Sigmoid colon (tissue), 7 donors: ENCODE measurements at places on chromosomes 11 and 22.

DNA sequence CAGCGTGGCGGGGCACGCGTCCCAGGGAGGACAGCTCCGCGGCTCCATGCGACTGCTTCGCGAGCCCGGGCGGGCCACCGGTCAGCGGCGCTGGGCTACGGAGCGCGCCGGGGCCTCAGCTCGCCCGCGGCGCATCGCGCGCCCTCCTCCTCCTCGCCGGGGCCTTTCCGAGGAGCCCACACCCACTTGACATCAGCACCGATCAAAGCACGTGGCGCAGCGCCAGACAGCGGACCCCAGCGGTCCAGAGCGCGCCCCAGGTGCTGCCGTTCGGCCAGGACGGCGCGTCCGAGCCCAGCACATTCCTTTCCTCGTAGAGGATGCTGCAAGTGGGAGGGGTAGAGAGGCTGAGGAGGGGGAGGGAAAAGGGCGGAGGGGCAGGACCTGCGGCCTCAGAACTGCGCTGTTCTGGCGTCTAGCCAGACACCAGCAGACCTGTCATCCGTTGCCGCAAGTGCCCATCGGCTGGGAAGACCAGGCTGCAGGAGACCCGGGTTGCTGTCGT, 88.6 kb downstream of the PLEKHA7 start:
- peak overlapping the region; percentile 13 for H3K27ac ChIP-seq
- H3K36me3 ChIP-seq: no peaks in the 10 kb centered on the region
- peaks cover 27% of the 10 kb centered on the region for H3K27me3 ChIP-seq

GRCh38 chr11:65386307-65387140, at the start of gene FRMD8:
TSS of gene FRMD8 (plus strand) at chr11:65386637. CDS start at chr11:65387037, 400 bp downstream.
- peak; percentile 97 for DNase-seq
- H3K4me1 ChIP-seq: peaks cover 83% of the 10 kb centered on the region
- H3K27me3 ChIP-seq: no peaks in the 10 kb centered on the region
- peak within 1 kb of the TSS; percentile 95 for H3K27ac ChIP-seq
- peak within 1 kb of the TSS; percentile 92 for H3K4me3 ChIP-seq

DNA sequence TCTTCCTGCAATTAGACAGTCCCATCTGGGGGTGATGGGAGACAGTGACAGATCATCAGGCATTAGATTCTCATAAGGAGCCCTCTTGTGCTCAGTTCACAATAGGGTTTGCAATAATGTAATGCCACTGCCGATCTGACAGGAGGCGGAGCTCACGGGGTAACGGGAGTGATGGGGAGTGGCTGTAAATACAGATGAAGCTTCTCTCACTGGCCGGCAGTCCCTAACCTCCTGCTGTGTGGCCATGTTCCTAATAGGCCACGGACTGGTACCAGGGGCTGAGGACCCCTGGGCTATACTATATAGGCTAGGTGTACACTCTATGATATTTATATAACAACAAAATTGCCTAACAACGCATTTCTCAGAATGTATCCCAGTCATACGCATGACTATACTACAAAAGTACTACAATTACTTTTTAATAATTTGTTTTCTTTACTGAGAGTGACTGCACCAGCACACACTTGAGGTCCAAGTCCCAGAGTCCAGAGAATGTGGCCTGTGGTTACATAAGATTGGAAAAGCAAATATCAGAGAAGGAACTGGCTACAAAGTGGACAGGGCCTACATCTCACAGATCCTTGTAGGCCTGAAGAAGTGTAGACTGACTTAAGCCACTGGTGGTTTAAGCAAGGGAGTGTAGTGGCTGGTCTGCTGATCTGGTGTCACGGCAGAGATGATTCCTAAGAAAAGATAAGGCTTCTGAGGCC, 200.0 kb downstream of the LARGE1 start:
- peaks cover 2% of the 10 kb centered on the region for H3K4me1 ChIP-seq
- H3K36me3 ChIP-seq: no peaks in the 10 kb centered on the region
- H3K27me3 ChIP-seq: no peaks in the 10 kb centered on the region
- no peak for DNase-seq
- no peak overlapping the region for H3K27ac ChIP-seq

DNA sequence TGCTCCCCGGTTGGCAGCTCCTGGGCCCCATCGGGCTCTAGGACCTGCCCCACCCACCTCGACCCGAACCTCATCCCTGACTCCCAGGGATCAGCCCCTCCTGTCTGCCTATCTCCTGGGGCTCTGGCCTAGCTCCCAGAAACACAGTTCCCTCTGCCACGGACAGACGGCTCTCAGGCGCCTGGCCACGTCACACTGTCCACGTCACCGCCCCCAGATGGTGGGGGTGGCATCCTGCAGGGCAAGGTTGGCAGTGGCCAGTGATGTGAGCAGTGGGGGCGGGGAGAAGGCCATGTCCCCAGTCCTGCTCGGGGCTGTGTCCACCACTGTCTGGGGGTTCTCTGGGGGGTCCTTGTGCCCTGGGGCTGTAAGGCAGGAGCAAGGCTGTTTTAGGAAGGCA, 29.2 kb downstream of the SYT7 start:
- H3K36me3 ChIP-seq: no peaks in the 10 kb centered on the region
- H3K27me3 ChIP-seq: peaks cover 53% of the 10 kb centered on the region
- H3K4me1 ChIP-seq: no peaks in the 10 kb centered on the region
- DNase-seq: no peak

DNA sequence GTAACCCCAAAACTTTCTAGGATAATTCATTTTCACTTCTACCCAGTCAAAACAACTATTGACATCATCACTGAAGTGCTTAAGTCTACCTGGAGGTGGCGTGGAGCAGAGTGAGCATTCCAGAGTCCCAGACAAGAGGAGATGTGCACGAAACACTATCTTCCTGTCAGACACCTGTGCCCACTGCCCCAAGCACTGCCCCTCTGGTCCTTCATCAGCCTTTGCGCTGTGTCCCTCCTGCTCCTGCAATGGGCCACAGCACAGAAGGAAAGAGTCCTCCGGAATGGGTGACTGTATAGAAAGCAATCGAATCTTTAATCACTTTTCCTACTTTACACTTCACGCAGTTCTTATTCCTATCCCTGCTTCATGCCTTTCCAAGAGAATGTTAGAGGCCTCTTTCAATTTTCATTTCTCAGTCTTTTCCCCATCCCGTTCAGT, 512 bp upstream of the GRIA4 start:
- peak overlapping the region; percentile 45 for H3K4me3 ChIP-seq
- peaks cover 6% of the 10 kb centered on the region for H3K27me3 ChIP-seq
- no peak for DNase-seq
- no peaks in the 10 kb centered on the region for H3K4me1 ChIP-seq
- H3K27ac ChIP-seq: peak overlapping the region; percentile 46

- no peaks in the 10 kb centered on the region for H3K36me3 ChIP-seq
- H3K27ac ChIP-seq: peak overlapping the region; percentile 92
- H3K27me3 ChIP-seq: no peaks in the 10 kb centered on the region
- peak; percentile 64 for DNase-seq
Observed at GRCh38 chr22:46011627-46012181, 34.7 kb upstream of the WNT7B start.

DNA sequence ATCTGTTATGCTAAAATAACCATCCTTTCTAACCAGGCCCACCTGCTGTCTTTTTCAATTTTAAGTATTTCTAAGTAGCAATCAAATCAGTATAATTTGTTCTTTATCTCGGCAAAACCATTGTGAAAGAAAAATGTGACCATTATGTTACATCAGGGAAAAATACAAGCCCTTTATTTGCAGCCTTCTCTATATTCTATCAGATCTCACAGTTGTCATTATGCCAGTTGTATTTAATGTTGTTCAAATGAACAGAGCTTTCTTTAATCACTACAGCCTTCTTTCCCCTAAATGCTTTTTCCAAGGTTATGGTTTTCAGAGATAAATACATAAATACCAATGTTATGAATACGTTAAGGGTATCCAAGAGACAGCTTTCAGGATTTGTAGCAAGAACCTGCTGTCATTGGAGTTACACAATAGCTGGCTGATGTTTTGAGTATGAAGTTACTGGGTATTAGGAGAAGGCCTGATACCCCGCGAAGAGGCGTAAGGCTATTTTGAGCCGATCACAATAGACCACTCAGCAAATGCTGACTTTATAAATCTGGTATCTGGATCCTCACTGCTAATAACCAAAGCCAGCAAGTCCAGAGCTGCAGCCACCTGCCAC, 406.3 kb downstream of the CADM1 start:
- H3K4me1 ChIP-seq: no peaks in the 10 kb centered on the region
- H3K36me3 ChIP-seq: no peaks in the 10 kb centered on the region
- H3K4me3 ChIP-seq: no peak overlapping the region
- H3K27me3 ChIP-seq: no peaks in the 10 kb centered on the region
- DNase-seq: no peak

- H3K4me1 ChIP-seq: peaks cover 7% of the 10 kb centered on the region
- H3K27me3 ChIP-seq: no peaks in the 10 kb centered on the region
- H3K36me3 ChIP-seq: no peaks in the 10 kb centered on the region
Observed at GRCh38 chr11:27248576-27249509, 114.2 kb downstream of the CCDC34 start.

DNA sequence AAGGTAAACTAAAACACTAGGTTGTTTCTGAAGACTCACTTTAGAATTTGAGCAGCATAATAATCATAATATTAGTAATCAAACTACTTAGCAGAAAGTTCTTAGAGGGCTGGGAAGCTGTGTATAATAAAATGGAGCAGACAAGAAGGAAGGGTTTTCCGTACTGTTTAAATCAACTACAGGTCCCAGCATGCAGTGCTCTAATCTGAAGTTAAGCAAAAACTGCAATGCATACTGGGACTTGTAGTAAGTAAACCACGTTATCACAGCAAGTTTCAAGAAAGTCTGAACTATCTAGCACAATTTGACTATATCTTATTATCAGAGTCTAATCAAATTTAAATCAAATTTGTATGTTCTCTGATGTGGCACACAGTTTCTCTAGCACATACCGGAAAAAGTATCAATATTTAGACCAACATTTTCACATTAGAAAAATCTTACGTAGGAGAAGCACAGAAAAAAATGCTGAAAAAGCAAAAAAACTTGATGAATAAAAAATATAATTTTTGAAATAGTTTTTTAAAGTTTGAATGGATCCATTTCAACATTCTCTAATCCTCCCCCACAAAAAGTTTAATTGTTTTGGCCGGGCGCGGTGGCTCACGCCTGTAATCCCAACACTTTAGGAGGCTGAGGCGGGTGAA, 8.2 kb downstream of the PHF21A start:
- no peak overlapping the region for H3K27ac ChIP-seq
- no peaks in the 10 kb centered on the region for H3K27me3 ChIP-seq
- no peak overlapping the region for H3K4me3 ChIP-seq
- no peak for DNase-seq
- no peaks in the 10 kb centered on the region for H3K36me3 ChIP-seq

DNA sequence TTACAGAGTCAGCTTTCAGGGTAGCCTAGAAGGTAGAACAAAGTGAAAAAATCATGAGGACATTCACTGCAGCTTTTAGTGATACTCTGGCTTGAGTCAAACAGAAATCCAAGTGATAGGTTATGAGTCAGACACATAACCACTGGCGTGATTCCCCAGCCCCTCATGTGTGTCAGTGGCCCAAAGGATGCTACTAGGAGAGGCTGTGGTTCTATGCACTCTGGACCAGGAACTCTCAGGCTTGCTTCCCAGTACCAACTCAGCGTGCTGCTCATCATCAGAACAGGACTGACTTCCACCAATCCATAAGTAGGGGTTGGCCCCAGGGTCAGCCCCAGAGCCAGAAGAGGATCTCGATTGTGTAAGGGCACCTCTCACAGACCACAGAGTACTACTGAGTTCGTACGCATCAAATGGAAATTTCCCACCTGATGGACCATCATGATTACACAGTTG, 116.8 kb downstream of the MED15 start:
- H3K27me3 ChIP-seq: no peaks in the 10 kb centered on the region
- no peaks in the 10 kb centered on the region for H3K36me3 ChIP-seq
- DNase-seq: no peak
- H3K4me3 ChIP-seq: no peak overlapping the region
